ENCODE measurements at places on chromosomes 2 and 18.

DNA sequence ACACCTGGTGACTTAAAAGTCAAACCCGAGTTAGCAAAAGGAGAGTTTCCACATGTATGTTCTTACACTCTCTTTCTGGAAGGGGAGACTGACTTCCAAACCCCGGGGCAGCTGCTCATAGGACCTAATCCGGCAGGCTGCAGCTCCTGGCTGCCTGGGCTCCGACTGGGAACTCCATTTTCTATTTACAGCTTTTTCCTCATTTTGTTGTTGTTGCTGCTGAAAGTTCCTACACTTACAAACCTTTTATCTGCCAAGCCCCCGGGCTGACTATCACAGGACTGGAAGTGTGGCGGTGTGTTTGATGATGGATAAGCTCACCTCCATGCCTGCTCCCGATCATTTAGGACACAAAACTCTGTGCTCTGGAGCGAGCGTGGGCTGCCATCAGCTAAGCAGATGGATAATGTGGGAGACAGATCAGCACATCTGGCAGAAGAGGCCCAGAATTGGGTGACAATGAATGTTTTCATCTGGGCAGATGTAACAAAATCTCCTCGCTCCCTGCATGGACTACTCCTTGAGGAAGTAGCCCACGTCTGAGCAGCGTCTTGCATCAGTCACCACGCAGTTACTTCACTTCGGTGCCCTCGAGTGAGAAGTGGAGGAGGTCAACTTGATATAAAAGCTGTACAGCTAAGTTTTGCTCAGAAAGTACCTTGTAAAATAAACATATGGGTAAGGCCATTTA is 114.4 kb upstream of the COPS8 start:
- peak; percentile 86 for DNase-seq

- no peak for DNase-seq
Measured at GRCh38 chr2:54801352-54801751, 77.9 kb downstream of the EML6 start.

DNA sequence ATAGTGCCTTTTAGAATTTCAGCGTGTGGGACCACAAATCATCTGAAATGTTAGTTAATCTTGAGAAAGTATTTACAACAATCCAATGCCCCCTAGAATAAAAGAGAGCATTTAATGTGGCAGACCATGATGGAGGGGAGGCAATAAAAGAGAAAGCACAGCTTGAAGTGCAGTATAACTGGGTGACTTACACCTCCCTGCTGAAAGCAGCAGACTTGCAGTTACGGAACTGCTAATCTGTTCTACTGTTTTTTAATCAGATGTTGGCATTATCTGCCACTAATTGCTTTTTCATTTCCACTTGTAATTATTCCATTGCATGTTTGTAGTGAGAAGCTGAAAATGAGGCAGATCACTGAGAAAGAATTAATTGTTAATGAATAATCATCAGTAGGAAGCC is 130.5 kb upstream of the ITGA4 start:
- DNase-seq: no peak

GRCh38 chr2:66531155-66531554 is 96.2 kb downstream of the MEIS1 start:
- DNase-seq: no peak

All from CD14-positive monocyte (primary cell).